ENCODE measurements at places on chromosomes 5 and 9.

DNA sequence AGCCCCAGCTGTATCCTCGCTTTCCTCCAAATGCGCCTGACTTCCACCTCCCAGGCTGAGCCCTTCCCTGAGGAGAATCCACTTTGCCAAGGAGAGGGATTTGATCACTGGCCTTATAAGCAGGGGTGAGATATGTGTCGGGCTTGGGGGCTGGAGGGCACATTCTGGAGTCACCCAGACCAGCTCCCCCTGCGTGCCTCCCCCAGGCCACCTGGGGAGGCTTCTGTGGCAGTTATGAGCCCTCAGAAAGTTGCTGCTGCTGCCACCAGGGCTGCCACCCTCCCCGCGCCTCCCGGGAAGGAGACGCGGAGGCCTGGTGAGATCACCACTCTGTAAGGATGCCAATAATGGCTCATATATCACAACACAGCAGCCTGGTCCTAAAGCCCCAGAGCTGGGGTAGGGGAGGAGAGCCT lies 211.5 kb downstream of the PAPPA start:
- no peak for DNase-seq

DNA sequence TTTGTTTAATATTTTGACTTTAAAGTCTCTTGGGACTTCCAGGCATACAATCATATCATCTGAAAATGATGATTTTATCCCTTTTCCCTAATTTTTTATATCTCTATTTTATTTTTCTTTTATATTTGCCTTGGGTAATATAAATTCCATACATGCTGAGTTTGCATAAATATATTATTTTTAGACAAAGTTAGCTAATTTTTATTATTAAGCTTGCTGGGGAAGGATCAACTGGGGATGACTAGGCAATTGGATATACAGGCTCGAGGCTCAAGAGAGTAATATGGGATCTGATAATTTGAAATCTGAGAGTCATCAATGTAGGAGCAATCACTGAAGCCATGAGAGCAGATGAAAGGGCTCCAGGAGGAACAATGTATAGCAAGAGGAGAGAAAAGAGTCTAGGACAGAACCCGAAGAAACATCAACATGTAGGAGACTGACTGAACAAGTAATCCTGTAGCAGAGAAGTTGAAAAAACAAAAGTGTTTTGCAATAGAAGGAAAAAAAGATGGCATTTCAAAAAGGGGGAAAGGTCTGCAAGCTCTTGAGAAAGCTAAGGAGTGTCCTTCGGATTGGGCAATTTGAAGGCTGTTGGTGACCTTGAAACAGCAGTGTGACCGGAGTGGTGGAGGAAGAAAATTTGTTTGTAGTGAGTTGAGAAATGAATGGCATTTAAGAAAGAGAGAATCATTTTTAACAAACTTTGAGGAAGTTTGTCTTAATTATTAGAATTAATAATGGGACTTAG lies 17.0 kb upstream of the RHOBTB3 start:
- DNase-seq, result no peak

- DNase-seq, result peak; percentile 55
These were observed 30.2 kb downstream of the MLANA start for GRCh38 chr9:5920860-5921328.

DNA sequence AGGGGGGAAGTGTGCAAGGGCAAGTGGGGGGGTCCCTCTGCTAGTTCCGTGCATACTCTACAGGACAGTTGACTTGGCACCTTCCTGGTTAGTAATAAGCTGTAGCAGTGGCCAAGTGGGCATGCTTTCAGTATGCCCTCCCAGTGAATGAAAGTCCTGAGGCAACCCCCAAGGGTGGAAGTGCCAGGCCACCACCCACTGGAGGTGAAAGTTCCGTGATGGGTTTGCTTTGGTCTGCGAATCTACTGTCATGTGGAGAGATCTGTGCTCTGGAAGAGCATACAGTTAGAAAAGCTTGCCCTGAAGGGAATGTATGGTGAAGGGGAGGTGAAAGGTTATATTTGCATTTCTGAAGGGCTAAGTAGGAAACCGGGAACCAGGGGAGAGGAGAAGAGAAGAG lies 10.3 kb downstream of the FXN start:
- no peak for DNase-seq

DNA sequence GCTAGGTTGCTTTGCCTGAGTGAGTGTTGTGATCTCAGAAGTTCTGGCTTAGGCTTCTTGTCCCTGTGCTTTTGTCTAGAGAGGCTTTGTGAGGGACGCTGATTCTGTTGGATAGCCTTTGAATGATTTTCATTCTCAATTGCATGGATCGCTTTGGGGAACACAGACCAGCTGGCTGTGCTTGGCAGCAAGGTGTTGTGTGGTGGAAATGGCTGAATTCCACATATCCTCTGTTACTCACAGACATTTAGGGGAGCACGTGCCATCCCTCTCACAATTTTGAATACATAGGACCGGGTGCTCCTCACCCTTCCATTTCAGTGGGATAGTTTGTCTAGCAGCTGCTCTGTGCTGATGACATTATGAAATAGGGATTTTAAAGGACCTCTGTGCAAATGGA lies 76.2 kb downstream of the IQGAP2 start:
- DNase-seq, result no peak

GRCh38 chr5:118447350-118447749 lies 541.0 kb downstream of the DTWD2 start:
- no peak for DNase-seq

DNA sequence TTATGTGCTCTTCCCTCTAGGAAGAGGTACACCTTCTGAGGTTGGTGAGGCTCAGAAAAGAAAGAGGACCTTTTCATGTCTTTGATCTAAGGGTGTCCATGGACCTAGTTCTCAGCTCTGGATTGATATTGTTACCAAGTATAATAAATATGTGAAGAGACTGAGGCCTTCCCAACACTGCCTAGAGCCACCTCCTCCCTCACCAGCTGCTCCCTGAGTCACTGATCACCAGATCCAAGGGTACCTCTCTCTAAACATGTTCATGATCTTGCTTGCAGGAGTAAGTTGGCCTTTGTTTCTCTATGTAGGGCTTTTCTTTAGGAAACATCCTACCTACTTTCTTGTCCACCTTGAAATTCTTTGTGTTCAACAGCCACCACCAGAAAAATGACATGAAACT lies 218.8 kb upstream of the ADRA1B start:
- DNase-seq, result no peak
